Fibroblast of villous mesenchyme (primary cell): ENCODE measurements at places on chromosomes 6 and 20. TPM values are rescaled to one million over a fixed set of nuclear protein-coding genes. Genes with fewer than 3 reads are reported as not detected.
A peak's percentile ranks its signal among the peaks of the same experiment; 100 is the strongest.

Gene FERMT1
- 4.3 and 4.5 TPM in 2 replicates for total RNA-seq

Gene PRR18
- total RNA-seq, result under 0.01 TPM in 1 of 2 replicates, not detected in the other

Gene GLYATL3
- not detected in 2 replicates for total RNA-seq

Gene EYA2
- total RNA-seq, result not detected in 2 replicates

Gene BMP7
- total RNA-seq, result not detected in 2 replicates

Gene CCM2L
- total RNA-seq, result under 0.01 TPM in 1 of 2 replicates, not detected in the other

- DNase-seq, result no peak
These were observed 114.3 kb upstream of the GGTLC1 start for GRCh38 chr20:24102749-24103333.

DNA sequence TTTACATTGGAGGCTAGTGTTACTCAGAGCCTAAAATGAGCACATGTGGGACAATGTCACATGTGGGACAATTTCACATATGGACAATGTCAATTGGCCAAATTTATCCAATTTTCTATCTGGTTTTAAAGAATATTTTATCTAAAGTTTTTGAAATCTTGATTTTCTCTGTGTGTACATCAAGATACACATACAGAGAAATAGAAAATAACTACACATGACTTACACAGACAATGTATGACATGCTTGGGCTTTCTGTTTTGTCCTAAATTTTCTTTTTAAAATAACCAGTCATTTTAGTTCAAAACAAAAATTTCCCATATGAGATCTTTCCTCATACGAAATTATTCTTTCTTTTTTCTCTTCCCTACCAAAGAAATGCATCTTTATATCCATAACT is 24.6 kb downstream of the GGTLC1 start:
- no peak for DNase-seq

GRCh38 chr6:33936886-33937285 is 133.1 kb upstream of the MLN start:
- DNase-seq, result no peak

DNA sequence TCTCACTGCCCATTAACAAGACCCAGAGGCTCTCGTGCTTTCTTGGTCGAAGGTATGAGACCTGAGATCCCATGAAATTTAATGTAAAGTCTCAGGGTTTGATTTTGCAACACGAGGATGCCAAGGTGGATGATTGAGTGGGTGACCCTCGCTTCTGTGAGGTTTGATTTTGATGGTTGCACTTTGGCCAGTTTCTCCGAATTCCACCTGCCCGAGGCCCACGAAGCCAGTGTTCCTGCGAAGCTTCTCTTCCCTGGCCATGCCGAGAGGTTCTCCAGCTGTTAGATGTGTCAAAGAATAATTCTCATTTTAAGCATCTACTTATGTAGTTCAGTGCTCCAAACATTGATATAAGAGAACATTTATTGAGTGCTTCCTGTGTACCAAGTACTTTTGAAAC is at the start of gene KIF25:
TSS of gene KIF25 (plus strand) at position 30 of the 400 bp plus-strand sequence. CDS start 31,915 bp downstream, outside the sequence.
- DNase-seq, result no peak

GRCh38 chr6:50637267-50637666 is 76.1 kb upstream of the TFAP2D start:
- DNase-seq, result no peak

DNA sequence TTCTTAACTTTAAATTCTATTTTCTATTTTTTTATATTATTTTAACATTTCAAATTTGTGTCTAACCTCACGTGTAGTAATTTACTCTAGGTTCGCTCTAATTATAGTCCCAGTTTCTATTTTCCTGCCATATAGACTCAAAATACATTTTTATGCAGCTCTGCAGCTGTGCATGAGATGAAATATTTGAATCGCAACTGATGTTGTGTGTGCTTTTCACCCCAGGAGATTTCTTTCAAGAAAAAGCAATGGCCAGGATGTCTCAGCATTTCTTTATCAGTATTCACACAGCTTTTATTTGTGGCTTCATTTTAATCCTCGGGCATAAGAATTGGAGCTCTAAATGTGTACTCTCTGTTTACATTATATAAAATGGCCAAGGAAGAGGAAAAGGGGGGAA is 157.6 kb downstream of the HDGFL1 start:
- DNase-seq, result no peak

- DNase-seq, result peak; percentile 10
These were observed 40.6 kb downstream of the LYRM2 start for GRCh38 chr6:89597988-89598387.

DNA sequence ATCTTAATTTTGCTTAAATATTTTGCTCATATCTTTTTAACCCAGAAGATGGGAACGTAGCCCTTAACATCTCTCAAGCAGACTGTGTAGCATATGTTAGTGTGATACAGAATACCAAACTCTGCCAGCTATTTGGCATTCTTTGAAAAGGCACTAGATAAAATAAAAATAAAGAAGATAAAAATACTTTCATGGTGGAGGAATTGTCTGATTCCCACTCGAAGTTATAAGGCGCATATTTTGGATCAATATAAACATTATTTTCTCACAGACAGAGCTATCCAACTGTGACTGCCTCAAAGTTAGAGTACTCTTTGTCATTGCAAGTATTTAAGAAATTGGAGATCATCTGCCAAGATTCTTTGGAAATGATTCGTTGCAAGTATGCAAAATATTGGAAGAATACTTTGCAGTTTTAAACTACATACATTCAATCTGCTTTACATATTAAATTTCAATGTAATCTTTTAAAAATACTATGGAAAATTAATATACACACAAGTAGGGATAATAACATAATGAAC is 10.8 kb upstream of the EEF1E1 start:
- DNase-seq, result no peak

- no peak for DNase-seq
These were observed 1192.3 kb upstream of the GJE1 start for GRCh38 chr6:140940251-140940925.

DNA sequence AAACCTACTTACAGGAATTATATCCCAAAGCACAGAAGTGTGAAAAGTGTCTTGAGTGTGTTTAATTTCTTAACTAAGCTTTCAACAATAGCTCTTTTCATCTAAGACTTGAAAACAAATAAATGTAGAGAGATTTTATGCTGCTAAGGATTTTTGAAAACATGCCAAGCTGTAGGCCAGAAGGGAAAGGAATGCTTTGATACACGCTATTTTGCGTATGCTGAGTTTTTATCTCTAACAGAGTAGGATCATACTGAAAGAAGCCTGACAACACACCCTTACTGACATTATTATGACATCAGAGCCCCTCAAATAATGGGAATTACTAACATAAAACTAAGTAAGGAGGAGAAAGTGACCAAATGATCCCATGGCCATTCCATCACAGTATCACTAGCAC is 265.5 kb downstream of the KHDC1L start:
- no peak for DNase-seq

GRCh38 chr6:149923327-149923986 is 536 bp upstream of the RAET1G start:
- no peak for DNase-seq

DNA sequence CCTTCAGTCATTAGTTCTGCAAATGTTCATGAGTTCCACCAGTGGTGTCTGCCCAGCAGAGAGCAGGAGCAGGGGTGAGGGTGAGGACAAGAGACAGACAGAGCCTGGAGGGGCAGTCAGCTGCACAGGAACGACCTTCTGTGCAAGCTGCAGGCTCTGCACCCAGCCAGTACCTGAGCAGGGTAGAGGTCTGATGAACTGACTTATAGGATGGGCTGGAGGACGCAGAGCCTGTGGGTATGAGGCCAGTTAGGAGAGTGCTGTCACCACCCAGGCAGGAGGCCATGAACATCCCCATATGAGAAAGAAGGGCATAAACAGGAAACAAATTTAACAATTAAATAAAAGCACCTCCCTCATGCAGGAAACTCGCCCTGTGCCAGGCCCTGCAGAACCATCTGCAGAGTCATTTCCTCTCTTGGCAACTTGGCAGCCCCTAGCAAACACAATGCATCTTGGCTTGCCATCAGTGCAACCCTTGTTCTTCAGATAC is 17.9 kb downstream of the C6orf15 start:
- DNase-seq, result no peak

DNA sequence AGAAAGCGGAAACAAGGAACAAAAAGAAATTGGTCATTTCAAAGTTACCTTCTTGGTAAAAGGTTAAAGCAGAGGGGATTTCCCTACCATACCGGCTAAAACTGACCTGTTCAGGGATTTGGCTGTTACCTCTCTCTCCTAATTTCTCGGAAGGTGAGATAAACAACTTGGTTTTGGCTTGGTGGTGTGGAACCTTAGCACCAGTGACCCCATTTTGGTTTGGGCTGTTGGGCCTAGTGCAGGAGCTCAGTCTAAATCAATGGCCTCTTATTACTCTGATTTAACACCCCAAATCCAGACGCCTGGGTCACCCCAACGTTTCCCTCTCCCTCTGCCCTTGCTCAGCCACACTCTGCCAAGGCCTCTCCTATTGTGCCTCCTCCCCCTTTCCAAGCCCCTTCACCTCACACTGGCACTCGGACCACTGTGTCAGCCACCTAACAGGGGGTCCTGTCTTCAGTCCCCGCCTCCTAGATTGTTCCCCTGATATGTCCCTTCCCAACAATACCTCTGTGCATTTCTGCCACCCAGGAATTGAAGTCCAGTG is 8.3 kb downstream of the NCR2 start:
- DNase-seq, result no peak

GRCh38 chr6:92647630-92648029 is 771.7 kb downstream of the EPHA7 start:
- DNase-seq, result peak; percentile 7

GRCh38 chr20:21234806-21235483 is 68.2 kb upstream of the XRN2 start:
- DNase-seq, result no peak

GRCh38 chr6:78709021-78709420 is 158.3 kb upstream of the IRAK1BP1 start:
- no peak for DNase-seq

DNA sequence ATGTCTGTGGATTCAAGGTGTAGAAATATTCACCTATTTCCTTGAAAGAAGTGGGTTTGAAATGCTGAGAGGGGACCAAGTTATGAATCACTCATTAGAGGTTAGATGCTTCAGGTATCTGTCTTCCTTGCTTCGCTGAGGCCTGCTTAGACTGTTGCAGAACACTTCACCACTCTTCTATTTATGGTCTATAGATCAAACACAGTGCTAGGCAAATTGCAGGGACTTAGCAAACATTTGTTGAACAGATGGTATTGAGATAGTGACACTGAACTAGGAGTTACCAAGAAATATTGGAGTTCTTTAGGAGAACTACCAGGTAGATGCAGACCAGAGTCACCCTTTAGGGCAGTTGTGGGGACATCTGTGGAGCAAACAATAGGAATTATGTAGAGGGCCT is 123.8 kb downstream of the RFPL4B start:
- DNase-seq, result no peak

DNA sequence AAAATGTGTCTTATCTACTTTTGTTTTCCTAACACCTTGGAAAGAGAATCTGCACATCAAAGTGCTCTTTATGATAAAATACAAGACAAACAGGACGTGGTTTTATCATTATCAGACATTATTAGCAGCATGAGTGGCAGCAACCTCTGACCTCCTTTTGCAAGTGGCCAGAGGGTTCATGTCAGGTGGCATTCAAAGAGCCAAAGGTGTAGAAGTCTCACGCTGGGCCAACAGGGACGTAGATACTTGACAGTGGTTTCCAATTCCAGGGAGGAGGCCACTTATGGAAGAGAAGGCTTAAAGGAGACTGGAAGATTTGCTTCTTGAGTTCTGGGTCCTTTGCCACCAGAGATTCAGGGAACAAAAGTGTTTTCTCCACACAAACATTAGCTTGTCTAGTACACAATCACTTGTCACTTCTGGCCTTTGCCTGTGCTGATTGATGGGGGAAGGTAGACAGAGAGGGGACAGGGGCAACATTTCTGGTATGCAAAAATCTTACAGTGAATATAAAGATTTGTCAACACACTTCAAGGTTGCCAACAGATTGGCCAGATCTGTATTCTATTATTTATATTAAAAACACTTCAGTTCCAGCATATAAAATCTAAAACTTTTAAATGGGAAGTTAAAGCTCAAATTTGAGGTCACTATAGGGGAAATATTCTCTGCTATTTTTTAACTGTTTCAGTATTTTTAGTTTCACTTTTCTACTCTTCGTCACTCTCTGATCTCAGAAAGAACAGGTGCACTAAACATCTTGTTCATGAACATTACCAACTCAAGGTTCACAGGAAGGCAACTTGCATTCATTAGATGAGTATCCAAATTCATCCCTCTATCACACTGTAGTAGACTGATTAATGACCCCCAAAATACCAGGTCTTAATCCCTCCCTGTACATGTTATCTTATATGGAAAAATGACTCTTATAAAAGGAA is 52.1 kb upstream of the FBXO30 start:
- no peak for DNase-seq

- no peak for DNase-seq
These were observed 169.8 kb upstream of the PROKR2 start for GRCh38 chr20:5486377-5487054.

DNA sequence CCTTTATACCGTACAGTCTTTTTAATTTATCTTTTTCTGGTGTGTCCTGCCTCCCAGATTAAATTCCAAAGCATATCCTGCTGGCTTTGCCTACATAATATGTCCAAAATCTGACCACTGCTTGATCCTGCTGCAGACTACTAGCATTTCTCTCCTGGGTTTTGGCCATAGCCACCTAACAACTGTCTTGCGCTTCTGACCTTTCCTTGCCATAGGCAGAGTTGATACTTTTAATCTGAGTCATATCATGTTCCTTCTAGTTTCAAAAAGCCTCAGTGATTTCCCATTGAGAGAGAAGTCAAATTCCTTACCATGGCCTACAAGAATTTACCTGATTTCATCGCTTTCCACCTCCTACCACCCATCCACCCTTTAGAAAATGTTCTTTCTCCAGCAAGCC is 104.8 kb downstream of the BCKDHB start:
- no peak for DNase-seq

DNA sequence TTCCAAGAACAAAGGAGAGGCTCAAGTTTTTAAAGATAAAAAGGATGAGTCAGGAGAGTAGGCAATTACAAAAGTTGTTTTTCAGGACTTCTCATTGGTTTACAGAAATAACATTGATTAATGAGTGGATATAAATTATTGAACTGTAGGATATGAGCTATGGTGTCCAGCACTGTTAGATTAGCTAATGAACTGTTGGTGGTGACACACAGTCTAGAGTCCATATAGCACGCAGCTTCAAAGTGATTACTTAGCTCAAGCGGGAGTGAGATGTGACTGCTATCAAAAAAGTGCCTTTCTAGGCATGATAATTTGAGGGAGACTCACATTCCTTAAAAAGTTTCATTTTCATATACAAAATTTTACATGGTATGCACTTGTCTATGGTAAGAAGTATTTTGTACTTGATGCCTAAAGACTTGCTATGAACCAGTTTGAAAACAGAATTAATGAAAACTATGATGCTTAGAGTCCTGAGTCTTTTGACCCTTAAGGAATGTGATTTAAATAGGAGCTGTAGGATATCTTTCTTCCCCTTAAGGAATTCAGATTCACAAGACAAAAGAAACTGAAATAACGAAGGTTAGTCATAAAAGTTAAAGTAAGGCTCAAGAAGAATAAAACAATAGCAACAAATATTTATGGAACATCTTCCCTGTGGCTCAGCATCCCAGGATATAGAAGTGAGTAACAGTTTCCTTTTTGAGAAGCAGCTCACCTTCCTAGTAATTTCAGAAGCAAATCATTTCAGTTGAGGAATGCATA is 22.2 kb upstream of the ADIG start:
- DNase-seq, result no peak
